Islet precursor cell (in vitro differentiated cells): ENCODE measurements at places on chromosomes 4 and X.

DNA sequence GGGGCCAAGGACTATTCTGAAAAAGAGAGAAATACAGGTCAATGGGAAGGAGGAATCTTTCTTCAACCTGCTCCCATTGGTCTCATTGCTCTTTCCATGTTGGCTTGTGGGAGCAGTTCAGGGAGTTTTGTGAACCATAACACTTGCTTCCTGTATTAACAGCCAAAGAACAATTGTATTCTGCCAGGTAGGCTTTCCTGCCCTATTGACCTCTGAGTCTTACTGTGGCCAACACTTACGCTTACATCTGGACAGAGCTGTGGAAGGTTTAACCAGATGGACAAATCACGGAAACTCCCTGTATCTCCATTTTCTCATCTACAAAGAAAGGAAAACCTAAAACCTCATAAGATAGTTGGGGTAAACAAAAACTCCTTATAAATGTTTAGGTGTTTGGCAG lies 30.7 kb downstream of the MID1IP1 start:
- DNase-seq: no peak

- no peak for DNase-seq
Measured at GRCh38 chr4:67576538-67576937, 18.0 kb downstream of the STAP1 start.

DNA sequence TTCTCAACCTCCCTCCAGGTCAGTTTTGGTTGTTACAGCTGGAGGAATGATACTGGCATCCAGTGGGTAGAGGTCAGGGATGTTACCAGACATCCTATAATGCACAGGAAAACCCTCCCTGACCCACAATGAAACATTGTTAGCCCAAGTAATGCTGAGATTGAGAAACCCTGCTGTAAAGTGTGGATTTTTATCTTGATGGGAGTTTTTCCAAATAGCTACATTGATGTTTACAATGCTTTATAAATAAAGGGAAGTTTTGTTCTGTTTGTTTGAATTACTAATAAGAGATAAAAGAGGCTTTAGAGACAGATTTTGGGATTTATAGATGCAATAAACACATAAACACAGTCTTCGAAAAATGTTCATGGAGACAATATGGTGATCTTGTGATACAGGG lies 194.0 kb upstream of the NUDT6 start:
- no peak for DNase-seq

DNA sequence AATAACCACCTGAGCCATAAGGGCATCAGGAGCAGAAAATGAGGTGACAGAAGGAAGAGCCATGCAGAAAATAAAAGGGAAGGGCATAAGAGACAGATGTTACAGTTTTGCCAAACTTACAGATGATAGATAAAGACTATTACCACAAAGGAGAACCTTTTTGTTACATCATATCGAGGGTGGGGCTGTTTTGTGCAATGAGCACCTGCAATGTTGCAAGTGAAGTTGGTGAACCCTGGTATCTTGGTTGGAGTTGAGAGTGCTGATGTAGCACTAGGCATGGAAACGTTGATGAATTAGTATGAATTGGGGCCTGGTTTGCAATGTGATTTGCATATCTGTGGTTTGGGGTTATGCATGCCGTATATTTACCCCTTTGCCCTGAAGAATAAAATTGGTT lies 119.8 kb upstream of the TEX13D start:
- DNase-seq: no peak

DNA sequence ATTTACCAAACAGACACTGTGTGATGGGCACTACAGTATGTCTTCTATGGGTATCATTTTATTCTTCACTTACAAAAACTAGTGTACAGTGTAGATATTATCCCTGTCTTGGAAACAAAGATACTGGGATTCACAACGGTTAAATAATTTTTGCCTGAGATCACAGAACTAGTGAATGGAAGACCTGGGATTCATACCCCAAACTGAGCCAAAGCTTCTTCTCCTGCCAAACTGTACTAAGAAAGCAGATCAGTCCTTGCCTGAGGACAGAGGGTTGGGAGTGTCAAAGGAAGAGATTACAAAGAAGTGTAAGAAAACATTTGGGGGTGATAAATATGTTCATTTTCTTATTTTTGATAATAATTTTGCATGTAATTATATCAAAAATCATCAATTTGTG lies 43.1 kb downstream of the PPA2 start:
- DNase-seq: no peak

- peak; percentile 57 for DNase-seq
Measured at GRCh38 chrX:8364369-8365141, 100.1 kb upstream of the VCX3B start.

DNA sequence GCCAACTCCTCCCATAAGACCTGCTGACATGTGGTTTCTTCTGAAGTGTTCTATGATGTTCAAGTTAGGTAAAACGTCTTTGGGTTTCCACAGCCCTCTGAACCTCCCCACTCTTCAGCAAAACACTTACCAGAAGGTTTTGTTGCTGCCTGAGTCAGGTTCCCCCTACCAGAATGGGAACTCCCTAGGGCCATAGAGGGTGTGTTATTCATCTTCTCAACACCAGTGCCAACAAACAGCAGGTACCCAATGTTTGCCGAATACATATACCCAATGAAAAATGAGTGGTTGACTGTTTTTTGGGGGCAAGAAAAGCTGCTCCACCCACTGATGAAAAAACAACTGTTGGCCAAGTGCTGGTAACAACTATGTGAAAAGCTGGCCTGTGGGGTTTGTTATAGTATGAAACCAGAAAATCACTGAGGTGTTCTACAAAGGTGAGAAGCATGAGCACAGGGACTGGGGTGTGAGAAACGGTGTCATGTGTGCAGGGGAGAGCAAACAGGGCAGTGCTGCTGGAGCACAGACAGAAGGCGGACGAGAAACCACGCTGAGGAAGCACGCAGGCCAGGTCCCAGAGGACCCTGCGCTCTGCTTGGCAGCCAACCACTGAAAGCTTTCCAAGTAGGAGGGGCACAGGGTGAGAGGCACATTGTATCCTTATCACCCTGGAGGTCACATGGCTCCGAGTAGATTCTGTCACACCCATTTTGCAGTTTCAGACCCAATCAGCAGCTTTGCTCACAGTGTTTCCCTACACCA lies 28.8 kb downstream of the ATP8A1 start:
- no peak for DNase-seq

GRCh38 chr4:62816566-62816965 lies 1592.7 kb downstream of the TECRL start:
- DNase-seq: no peak
